HFF-Myc (cell line): ENCODE measurements at places on chromosomes 16 and 17.

GRCh38 chr17:18323007-18323406 is 7.9 kb downstream of the SMCR8 start:
- no peak for DNase-seq

- DNase-seq = no peak
Measured at GRCh38 chr16:2709588-2709984, 10.4 kb downstream of the PRSS27 start.

GRCh38 chr17:29393436-29393835 is 3.3 kb downstream of the TAOK1 start:
- DNase-seq = no peak

DNA sequence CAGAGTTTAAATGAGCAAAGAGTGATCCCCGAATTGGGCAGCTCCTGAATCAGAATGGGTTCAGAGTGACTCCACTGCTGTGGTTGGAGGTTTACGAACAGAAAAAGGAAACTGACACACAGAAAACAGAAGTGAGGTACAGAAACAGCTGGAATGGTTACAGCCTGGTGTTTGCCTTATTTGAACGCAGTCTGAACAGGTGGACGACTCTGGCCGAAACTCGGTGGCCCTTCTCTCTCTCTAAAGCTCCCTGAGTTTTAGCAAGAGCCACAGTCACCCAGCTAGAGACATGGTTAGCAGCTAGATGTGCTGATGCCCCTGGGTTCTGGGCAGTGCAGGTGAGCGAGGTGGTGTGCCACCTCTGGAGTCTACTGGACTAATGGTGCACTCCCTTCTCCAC is 54.2 kb upstream of the ATP2A3 start:
- no peak for DNase-seq

DNA sequence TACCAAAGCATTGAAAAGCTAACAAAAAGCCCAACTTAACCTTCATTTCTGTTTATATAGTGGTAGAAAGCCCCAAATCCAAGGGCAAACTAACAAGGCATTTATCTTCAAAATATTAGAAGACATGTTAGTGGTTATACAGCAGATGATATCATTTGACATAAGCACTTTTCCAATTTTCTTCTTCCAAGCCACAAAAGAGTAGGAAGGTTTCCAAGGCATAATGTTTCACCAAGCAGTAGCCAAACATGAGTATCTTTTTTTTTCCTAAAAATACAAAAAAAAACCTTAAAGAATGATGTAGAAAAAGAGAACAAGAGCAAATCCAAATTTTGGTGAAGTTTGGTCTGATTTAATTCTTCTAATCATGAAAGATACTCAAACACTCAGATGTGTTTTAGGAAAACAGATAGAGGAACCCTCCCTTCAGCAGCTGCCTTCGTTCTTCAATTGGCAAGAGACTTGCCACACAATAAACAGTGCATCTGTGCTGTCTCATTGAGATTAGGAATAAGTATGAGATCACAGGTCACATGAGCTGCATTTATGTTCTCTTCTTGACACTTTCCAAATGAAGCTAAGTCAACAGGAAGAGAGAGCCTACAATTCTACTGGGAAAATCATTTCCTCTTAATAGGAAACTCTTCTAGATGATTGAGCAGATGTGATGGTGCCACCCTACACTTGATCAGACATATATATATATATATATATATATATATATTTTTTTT is 106.7 kb downstream of the TTC19 start:
- DNase-seq = no peak

DNA sequence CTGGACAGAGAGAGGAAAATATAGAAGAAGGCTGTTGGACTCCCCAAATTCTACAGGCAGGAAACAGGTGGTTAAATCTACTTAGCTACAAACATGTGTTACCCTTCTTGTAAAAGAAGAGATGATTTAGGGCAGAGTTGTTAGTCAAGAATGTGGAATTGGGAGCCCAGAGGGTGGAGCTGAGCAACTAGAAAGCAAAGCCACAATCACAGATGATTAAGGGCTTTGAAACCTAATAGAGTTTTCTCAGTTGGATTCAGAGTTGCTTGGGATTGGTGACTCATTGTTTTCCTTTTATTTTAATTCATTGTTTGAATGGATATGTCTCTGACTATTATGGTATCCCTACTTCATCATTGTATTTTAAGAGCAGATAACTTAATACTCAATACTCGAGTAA is 6.2 kb downstream of the ACSM5 start:
- no peak for DNase-seq

DNA sequence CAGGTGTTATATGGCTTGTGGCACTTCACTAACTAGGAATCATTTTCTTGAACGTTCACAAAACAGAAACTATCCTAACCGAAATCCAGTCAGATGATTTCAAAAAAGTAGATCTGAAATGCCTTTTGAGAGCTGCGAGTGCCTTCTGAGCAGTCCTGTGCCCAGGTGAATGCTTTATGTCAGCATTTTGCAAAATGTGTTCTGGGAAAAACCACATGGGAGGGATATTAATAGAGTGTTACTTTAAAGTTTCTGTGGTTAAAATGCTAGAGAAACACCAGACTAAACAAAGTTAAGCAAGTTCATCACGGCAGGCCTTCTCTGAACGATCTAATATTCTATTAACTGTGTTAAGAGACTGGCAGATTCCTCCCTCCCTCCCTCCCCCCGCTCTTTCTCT is 15.8 kb upstream of the RGS9 start:
- no peak for DNase-seq

DNA sequence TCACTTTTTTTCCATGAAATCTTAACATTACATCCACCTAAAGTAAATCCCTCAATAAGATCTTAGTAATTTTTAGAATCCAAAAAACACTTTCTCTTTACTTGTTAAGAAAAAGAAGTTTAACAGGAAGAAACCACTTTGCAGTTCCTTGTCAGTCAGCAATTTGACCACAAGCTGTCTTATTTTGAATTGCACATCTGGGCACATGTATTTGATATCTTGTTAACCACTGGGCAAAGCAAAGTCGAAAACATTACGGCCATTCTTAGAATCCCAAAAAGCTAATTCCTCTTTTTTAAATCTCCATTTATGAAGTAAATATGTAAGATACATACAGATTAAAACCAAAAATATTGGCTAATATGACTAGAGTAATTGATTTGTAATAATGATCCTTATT is 1.1 kb downstream of the ABCA10 start:
- no peak for DNase-seq

GRCh38 chr16:89525146-89525913 is 17.1 kb downstream of the SPG7 start:
- no peak for DNase-seq

- DNase-seq = no peak
Measured at GRCh38 chr16:1010251-1010650, 28.7 kb downstream of the SOX8 start.

- DNase-seq = no peak
Measured at GRCh38 chr16:52613508-52613907, 66.6 kb upstream of the TOX3 start.

- no peak for DNase-seq
Measured at GRCh38 chr17:422196-422930, 69.8 kb upstream of the RPH3AL start.

- DNase-seq = no peak
Measured at GRCh38 chr17:42774066-42774745, 957 bp downstream of the VPS25 start.

DNA sequence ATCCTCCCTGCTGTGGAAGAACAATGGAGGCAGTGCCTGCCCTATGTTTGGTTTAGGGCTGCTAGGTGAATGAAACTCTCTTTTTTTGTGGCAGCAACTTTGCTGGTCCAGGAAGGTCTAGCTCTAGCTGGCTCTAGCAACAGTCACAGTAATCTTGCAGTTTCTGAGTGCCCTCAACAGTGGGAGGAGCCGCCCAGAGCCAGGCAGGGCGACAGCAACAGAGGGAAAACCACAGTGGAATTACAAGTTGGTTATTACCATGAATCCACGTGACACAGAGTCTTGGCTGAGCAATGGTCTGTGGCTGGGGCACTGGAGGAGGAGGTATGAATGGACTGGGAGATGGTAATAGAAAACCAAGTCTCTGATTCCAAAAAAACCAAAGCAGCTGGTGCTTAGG is 10.3 kb downstream of the HSPB9 start:
- DNase-seq = no peak

GRCh38 chr17:20210180-20210579 is 201.0 kb downstream of the SPECC1 start:
- DNase-seq = no peak

GRCh38 chr17:78079253-78079652 is 49.3 kb downstream of the TMC6 start:
- no peak for DNase-seq

GRCh38 chr16:2784358-2785100 is 2.8 kb downstream of the PRSS33 start:
- no peak for DNase-seq

- DNase-seq = no peak
Measured at GRCh38 chr17:50758989-50759544, 8.3 kb downstream of the ANKRD40CL start.
